ENCODE measurements at places on chromosomes 1 and 21.

GRCh38 chr1:11725616-11726015, 10.3 kb upstream of the AGTRAP start:
- DNase-seq: no peak

DNA sequence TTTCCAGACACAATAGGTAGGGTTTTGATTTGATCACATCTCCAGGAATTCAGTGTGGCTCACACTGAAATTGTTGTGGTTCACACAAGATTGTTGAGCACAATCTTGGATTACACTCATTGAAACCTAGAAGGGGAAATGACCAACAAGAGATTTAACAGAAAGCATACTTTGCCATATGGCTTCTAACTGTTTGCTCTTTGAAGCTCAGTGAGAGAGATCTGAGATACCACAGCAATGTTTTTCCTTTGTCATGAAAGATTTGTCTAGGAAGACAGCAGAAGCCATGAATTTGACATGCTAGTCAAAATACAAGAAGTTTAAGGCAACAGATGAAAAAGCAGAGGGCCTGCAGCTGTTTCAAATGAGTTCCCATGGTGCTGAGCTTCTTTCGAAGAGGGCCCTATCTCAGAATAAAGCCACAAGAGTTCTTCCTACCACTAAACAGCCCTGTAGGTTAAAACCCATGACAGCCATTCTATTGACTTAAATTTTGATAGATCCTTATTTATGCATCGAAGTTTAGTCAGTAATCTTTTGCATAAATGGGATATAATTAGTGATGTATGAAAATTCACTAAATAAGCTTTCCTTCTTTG, 650.4 kb downstream of the LTN1 start:
- DNase-seq: no peak

DNA sequence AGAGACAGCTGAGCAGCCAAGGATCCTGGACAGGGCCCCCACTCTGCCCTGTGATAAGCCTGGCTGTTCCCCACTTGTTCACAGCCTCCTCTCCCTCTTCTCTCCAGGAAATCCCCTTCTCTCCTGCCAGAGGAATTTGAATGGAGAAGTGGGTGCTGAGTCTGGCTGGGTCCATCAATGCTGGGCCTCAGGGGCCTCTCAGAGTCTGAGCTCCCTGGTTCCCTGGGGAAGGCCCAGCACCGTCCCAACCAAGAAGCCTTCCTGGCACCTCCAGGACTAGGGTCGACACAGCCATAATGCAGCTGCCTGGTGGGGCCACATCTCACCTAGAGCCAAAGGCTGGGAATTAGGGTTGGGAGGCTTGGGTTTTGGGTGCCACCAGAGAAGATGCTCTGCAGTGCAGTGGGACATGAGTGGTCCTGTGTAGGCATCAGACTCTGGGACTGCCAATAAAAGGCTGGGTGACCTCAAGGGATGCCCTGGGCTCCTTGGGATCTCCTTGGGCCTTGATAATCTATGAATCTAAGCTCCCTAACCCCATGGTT, 2.5 kb downstream of the MYBPH start:
- no peak for DNase-seq

- DNase-seq: no peak
Measured at GRCh38 chr1:29417147-29417858, 181.0 kb downstream of the PTPRU start.

GRCh38 chr1:243399561-243400155, 143.8 kb downstream of the SDCCAG8 start:
- no peak for DNase-seq

DNA sequence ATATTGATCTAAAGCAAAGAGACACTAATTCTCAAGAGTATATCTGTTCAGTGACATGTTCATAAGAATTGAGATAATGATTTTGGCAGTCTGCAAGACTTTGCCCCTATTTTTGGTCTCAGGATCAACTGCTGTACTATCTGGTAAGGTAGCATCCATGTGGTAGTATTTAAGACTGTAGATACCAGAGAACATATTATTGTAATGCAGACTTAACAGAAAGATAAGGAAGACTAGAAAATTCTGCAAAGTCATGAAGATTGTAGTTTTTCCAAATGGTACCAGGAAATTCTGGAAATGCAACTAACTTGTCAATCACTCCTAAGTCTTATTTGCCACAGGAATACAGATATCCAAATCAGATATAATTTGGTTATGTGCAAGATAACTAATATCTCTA, 35.1 kb downstream of the RNF2 start:
- no peak for DNase-seq

GRCh38 chr1:181423301-181423918, 59.9 kb upstream of the CACNA1E start:
- DNase-seq: no peak

DNA sequence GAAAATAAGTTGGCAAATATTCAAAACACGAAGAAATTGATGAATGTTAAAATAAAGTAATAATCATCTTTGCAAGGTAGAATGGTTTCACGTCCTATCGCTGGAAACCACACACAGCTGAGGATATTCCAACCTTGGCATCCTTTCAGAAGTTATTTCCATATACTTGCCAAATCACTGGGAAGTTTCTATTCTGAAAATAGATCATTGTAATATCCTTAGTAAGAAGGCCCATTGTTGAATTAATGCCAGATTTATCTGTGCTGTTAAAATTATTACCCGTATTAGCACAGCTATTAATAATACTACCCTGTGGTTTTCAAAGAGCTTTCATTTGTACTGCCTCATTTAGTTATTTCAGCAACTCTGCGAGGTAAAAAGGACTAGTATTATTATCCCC, 81.1 kb downstream of the OLFM3 start:
- DNase-seq: no peak

GRCh38 chr1:162347281-162347680, 29.4 kb downstream of the SPATA46 start:
- no peak for DNase-seq

- no peak for DNase-seq
Measured at GRCh38 chr1:63033211-63033610, 249.3 kb downstream of the ATG4C start.

GRCh38 chr1:225853441-225853840, 28.7 kb downstream of the TMEM63A start:
- no peak for DNase-seq
